ENCODE measurements at places on chromosomes 1 and 21.

DNA sequence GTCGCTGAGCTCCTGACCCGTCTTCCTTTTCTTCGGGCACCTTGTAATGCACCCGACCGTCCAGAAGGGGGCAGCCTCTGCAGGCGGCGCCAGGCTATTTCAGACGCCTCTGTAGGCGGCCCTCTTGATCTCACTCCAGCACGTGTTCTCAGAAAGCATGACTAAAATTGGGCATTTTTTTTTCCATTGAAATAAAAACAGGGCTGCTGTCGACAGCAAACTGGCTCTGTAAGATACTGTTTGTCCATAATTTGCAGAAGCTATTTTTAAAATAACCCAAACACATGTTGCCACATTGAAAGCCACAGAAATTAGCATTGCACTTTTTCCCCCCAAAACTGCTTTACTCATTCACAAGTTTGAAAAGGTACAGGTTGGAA lies 78.0 kb downstream of the STUM start:
- peak; percentile 63 for DNase-seq

DNA sequence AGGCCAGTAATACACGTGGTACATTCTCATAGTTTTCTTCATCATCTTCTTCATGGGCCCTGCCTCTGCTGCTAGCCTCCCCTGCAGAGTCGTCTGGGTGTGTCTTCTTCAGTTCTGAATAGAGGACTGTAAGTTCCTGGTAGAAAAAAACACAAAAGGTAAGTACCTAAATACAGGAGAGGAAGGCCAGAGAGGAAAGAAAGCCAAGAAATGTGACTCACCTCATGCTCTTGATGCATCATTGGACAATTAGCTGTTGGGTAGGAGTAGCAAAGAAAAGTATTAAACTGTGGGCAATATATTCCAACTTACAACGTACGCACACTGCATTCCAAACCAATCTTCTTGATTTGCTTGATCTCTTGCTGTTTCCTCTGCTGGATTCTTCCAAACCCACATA lies 21.8 kb downstream of the FCRL3 start:
- DNase-seq: no peak

DNA sequence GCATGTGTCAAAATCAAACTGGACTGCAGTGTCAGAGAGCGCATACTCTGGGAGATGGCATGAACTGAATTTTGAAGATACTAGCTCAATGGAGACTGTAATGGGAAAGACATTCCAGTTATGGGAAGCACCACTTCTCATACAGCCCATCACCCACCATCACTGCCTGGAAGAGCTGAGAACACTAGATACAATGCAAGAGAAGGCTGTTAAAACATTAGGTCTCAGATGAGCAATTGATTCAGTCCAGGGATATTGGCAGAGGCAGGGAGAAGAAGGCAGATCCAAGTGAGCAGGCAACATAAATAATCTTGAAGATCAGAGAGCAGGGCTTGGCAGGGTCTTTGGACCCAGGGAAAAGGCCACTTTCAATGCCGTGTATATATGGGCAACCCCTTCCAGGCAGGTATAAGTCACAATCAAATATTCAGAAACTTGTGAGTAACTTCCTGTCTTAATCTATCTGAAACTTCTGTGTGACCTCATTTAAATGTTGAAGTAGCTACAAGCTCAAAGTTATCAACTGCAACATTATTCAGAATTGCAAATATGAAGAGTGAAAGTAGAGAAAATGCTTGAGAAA lies 290.3 kb upstream of the SGIP1 start:
- no peak for DNase-seq

DNA sequence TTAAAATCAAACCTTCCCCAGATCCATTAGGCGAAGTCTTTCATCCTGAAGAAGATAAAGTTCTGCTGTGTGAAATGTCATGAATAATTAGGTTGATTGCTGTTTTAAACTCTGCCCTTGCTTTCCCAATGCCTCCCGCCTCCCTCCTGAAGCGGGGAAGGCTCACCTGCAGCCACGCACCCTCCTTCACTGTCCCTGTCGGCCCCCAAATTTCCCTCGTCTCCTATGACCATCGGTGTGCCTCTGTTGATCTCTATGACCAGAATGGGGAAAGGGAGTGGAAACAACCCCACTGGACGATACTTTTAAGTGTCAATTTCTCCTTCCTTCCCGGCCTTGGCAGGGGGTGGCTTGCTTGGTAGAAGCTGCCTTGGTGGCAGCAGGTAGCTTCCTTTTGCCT lies 35.1 kb downstream of the LHX4 start:
- DNase-seq: no peak

GRCh38 chr1:20192364-20192763 lies 6.0 kb upstream of the PLA2G2C start:
- no peak for DNase-seq

GRCh38 chr1:64495878-64496277 lies 25.9 kb downstream of the CACHD1 start:
- DNase-seq: no peak

DNA sequence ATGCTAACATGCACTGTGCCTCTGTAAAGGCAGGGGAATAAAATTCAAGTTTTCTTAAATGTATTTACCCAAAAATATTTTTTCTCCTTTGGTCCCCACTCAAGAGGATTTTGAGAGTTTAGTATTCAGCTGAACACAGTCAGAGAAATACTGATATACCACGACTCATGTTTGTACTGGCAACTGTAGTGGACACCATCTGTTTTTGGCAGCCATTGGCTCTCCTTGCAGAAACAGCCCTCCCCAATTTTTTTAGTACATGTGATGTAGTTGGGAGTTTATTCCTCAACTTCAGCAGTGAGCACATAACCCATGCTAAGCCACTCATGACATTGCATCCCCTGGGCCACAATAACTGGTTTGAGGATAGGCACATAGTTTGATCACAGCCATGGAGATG lies 154.8 kb upstream of the POU3F1 start:
- DNase-seq: no peak

GRCh38 chr1:177479600-177479999 lies 308.8 kb downstream of the BRINP2 start:
- DNase-seq: no peak

- no peak for DNase-seq
Measured at GRCh38 chr1:248860007-248860406, 1.1 kb upstream of the ZNF692 start.

- no peak for DNase-seq
Measured at GRCh38 chr21:39000496-39000895, 182.8 kb downstream of the PSMG1 start.

- DNase-seq: peak; percentile 78
Measured at GRCh38 chr1:109640285-109640865, 15.5 kb upstream of the GSTM4 start.

DNA sequence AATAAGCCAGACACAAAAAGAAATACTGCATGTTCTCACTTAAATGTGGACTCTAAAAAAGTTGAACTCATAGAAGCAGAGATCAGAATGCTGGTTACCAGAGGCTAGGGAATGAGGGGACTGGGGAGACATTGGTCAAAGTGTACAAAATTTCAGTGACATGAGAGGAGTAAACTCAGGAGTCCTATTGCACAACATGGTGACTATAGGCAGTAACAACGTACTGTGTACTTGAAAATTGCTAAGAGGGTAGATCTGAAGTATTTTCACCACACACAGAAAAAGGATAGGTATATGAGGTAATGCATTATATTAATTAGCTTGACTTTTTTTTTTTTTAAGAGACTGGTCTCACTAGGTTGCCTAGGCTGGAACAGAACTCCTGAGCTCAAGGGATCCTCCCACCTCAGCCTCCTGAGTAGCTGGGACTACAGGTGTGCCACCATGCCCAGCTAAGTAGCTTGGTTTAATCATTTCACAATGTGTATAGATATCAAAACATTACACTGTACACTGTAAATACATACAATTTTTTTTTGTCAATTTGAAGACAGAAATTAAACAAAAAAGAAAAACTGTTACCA lies 7.4 kb downstream of the ZNF496 start:
- no peak for DNase-seq

DNA sequence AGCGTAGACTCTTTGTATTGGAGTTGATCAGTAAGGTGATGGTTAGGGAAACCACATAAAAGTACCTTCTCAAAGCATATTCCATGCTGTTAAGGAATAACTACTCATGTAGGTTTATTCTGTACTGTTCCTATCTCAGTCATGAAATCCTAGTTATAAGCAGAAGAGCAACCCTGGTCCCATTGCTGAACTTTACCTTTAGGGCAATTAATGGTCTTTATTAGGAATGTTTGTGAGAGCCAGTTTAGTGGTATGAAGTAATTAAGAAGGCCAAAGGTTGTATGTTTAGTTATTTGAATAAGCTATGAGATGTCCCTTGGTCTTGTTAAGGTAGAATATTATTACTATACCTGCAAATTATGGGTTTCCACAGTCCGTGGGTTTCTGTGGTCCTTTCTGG lies 44.0 kb downstream of the ACP6 start:
- DNase-seq: no peak

- DNase-seq: no peak
Measured at GRCh38 chr21:29737186-29737585, 202.6 kb downstream of the GRIK1 start.

- DNase-seq: no peak
Measured at GRCh38 chr1:179043907-179044306, 18.2 kb downstream of the FAM20B start.

DNA sequence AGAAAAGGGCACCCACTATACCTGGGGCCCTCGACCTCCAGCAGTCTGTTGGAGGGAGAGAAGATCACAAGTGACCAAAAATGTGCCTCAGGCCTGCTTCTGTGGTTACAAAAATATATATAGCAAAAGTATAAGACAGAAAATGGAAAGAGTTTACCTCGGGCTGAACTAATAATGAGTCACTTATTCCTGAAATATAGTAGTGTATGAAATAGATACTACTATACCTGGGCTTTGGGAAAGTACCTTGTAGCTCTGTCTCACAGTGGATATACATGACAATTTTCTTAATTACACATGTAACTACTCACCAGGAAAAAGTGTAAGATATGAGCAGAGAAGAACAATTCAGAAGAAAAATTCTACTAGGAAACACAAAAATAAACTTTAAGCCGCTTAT lies 7.3 kb upstream of the APCS start:
- no peak for DNase-seq

- no peak for DNase-seq
Measured at GRCh38 chr1:221687836-221688487, 53.9 kb downstream of the DUSP10 start.

DNA sequence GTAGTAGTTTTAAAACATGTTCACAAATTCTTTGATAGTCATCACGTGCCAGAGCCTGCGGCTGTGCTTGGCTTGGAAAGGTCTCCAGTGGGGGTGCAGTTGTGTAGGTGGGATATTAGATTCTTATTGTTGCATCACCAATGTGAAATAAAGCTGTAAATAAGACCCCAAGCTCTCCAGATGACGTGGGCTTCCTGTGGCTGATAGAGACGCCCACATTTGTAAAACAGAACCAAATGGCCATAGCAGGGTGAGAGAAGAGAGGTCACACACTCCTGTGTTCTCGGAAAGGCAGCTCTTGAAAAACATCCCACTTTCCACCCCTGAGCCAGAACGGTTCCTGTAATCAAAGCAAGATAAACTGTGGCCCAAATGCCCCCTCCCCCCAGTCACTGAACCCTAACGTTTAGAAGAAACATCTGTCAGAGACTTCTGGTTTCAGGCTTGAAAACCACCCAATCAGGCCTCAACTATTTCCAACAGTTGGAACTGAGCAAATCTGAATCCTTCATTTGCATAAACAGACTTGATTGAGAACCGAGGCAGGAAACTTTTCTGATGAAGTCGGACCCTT lies 6.6 kb upstream of the NTPCR start:
- no peak for DNase-seq

GRCh38 chr1:155173478-155174323 lies at the start of gene TRIM46:
Gene TRIM46, plus strand, starts transcription at chr1:155173849. Its CDS starts 118 bp downstream, at chr1:155173967.
- peak; percentile 49 for DNase-seq

- no peak for DNase-seq
Measured at GRCh38 chr1:220884109-220884980, 5.1 kb downstream of the HLX start.

DNA sequence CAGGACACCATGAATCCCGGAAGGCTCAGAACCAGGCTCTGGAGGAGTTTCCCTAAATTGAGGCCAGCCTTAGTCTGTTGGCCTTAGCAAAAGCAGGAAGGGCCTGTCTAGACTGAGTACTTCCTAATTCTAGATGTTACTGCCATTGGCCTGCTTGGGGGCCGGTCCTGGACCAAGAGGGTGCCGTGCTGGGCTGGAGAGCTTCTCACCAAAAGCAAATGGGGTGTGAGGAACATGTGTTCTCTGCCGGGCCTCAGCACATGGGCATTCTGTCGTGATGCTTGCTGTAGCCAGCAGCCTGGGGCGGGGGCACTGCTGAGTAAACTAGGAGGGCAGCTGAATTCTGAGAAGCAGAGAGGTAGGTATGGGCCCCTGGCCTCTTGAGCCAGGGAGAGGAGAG lies 35.7 kb upstream of the MAN1C1 start:
- DNase-seq: no peak

DNA sequence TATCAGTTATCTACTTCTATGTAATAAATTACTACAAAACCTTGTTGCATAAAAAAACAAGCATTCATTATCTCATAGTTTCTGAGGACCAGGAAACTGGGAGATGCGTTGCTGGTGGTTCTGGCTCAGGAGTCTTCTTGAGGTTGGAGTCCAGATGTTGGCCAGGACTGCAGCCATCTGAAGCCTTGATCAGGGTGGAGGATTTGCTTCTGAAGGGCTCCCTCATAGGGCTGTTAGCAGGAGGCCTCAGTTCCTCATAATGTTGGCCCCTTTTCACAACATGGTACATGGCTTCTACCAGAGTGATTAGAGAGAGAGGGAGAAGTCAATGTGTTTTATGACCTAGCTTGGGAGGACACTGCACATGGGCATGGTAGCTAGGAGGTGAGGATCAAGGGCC lies 137.4 kb downstream of the CNIH3 start:
- DNase-seq: no peak

DNA sequence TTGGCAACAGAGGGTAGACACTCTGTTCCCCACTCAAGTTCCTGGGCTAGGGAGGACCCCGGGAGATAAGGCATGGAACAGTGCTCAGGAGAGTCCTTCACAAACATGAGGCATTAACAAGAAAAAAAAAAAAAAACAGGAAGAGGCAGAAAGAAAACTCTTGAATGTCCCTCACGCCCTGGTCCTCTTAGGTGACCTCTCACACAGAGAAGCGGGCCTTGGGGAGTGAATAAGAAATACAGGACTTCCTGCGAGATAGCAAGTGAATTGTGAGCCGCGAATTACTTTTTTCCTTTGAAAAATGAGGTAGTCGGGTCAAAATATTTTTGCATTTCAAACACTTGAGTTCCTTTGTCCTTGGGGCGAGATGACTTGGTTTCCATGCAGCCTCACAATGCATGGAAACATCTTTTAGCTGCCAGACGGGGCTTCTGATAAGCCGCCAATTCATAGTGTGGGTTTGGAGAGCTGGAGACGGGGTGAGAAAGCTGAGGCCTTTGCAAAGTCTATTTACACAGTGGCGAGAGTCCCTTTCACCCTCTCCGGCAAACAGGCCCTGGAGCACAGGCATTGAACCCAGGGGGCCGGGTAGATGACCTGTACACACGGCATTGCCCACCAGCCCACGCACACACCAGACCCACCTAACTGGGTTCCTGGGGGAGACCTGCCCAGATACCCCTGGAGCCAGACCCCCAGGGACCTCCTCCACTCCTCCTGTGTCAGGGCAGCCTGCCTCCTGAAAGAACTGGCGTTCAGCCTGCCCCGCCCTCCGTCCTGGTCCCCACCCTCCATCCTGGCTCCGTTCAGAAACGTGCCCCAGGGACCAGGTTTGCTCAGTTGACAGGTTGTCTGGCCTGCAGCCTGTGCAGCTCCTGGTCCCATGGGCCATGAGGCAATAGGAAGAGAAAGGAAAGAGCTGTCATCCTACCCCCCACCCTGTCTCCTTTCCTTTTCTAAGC lies 192.3 kb downstream of the PRDM16 start:
- DNase-seq: no peak

Data from activated effector memory CD4-positive, alpha-beta T cell treated with Interleukin-2 at 50 U/mL for 16 hours (primary cell).